Fibroblast of lung (primary cell): ENCODE measurements at places on chromosomes 5 and 9. TPM values are rescaled to one million over a fixed set of nuclear protein-coding genes. Genes with fewer than 3 reads are reported as not detected.

DNA sequence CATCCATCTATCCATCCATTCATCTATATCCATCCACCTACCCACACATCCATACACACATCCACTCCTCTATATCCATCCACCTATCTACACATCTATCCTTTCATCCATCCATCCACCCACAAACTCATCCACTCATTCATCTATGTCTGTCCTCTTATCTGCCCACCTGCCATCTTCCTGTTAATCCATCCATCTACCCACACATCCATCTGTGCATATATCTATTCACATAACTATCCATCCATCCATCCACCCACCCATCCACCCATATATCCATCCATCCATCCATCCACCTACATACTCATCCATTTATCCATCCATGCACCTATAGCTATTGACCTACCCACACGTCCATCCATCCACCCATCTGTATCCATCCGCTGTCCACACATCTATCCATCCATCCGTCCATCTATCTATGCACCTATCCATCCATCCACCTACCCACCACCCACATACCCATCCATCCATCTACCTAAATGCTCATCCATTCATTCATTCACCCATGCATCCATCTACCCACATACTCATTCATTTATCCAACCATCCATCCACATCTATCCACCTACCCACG is 182.1 kb upstream of the TBC1D2 start:
- no peak for DNase-seq
- peaks cover 4% of the 10 kb centered on the region for H3K27me3 ChIP-seq
- no peaks in the 10 kb centered on the region for H3K4me1 ChIP-seq
- no peak overlapping the region for H3K4me3 ChIP-seq
- H3K27ac ChIP-seq, result no peak overlapping the region

- no peaks in the 10 kb centered on the region for H3K4me1 ChIP-seq
- no peaks in the 10 kb centered on the region for H3K27me3 ChIP-seq
- no peak for DNase-seq
Observed at GRCh38 chr9:107647141-107647540, 157.6 kb upstream of the KLF4 start.

DNA sequence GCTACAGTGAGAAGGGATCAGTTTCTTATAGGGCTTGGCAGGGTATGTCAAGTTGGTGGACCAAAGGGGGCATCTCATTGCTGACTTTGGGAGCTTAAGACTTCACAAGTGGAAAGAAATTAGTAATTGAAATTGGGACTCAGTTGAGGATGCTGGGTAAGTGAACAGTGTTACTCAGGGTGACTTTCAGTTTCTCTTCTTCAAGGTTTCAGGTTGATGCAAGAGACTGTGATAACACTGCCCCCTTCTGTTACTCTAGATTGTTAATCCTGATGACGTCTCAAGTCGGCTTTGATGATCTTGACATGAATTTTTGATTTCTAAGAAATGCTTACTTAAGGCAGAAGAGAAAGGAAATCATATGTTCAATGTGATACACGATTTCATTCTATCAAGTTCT is 21.3 kb downstream of the KCTD16 start:
- peaks cover 9% of the 10 kb centered on the region for H3K4me1 ChIP-seq
- H3K27me3 ChIP-seq, result no peaks in the 10 kb centered on the region
- H3K27ac ChIP-seq, result no peak overlapping the region
- no peaks in the 10 kb centered on the region for H3K36me3 ChIP-seq
- DNase-seq, result peak; percentile 73

GRCh38 chr9:38145526-38146053 is 76.6 kb upstream of the SHB start:
- H3K27ac ChIP-seq, result no peak overlapping the region
- no peak for DNase-seq
- peaks cover 6% of the 10 kb centered on the region for H3K4me1 ChIP-seq
- H3K27me3 ChIP-seq, result peaks cover 6% of the 10 kb centered on the region
- no peaks in the 10 kb centered on the region for H3K36me3 ChIP-seq

The IL13 gene
- total RNA-seq, result not detected in 2 replicates

DNA sequence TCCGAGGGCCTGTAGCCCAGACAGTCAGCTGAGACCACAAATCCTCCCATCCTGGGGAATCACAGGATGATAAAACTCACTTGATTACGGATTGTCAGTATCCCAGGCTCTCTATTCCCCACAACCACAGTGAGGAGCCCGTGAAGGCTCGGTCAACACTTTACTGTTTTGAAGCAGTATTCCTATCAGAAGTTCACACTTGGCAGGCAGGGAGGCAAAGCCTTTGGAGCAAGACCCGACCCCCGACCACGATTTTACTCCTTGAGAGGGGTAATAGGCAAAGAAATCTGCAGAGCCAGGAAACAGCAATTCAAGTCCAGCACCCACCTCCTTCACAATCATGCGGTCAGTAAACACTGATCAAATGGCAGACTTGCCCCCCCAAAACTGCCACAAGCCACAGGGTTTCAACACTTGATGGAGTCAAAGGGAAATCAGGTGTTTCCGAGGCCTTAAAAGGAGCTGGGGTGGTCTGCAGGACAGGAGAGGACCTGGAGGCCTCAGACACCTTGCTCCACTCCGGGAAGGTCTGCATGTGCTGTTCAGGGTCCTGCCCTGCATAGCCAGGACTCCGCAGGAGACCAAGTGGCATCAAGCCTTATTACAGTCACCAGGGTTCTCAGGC is 25.2 kb downstream of the BICD2 start:
- peaks cover 2% of the 10 kb centered on the region for H3K4me1 ChIP-seq
- H3K36me3 ChIP-seq, result no peaks in the 10 kb centered on the region
- no peak overlapping the region for H3K27ac ChIP-seq
